Stimulated activated CD8-positive, alpha-beta memory T cell treated with anti-CD3 and anti-CD28 coated beads, Interleukin-15, amount 100 ng/mL, for 1 hour (primary cell): ENCODE measurements at places on chromosomes 6 and 20.

DNA sequence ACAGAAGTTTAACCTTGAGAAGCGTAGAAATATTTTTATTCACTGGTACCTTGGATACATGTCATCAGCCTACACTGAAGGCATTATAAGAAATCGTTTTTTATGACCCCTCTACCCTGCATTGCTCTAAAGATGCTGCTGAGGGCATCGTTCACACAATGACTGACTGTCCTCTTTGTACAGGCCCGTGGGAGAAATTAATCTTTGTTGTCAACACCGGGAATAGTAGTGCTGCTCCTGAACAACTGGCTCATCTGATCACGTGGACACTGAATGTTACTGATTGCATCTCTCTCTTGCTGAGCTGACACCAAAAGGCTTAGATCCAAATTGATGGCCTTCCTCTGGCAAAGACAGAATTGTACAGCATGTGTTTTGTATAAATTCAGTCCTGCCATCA, 157.1 kb upstream of the SMLR1 start:
- DNase-seq: no peak

DNA sequence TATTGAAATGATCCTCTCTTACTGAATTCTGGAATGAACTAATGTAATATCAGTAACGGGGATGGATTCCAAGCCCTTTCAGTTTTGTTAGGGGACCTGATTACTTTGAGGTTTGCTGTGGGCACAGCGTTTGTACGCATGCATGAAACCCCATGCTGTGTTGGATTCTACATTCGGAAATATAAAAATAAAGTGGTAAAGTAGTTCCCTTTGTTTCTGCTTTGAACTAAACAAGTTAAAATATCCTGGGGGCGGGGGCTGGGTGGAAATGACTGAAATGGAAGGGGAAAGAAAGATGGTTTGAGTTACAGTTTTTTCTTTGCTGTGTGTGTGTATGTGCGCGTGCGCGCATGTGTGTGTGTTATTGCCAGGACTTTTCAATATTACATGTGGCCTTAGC, 196.5 kb upstream of the OPRM1 start:
- no peak for DNase-seq

- DNase-seq: no peak
Measured at GRCh38 chr6:105107207-105107606, 72.6 kb downstream of the POPDC3 start.

DNA sequence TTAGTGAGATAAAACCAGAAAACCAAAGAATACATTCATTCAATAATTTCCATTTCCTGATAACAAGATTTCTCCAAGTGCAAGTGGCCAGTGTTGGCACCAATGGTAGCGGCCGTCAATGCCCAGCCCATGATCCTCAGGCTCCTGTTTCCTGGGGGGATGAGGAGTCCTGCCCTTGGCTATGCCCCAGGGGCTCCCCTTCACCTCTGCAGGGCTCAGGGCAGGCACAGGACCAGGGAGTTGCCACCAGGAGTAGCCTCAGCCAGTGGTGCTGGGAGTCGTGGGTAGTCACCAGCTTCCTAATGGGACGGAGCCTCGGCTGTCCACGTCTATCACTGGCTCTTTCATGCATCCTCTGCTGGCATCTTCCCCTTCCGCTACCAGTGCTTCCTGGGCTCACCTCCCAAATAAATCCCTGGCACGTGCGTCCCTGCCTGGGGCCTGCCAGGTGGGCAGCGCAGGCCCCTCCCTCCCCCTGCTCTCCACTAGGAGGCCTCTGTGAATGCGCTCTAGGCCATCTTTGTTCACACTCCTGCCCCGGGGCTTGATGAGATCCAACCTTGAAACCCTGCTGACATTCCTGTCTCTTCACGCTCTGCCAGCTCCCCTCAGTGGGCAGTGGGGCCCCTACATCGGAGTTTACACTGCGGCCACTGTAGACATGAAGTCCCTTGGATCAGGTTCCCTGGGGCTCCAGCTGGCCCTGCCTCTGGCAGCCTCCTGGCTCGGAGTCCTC, 215.7 kb downstream of the SYNDIG1 start:
- DNase-seq: no peak

DNA sequence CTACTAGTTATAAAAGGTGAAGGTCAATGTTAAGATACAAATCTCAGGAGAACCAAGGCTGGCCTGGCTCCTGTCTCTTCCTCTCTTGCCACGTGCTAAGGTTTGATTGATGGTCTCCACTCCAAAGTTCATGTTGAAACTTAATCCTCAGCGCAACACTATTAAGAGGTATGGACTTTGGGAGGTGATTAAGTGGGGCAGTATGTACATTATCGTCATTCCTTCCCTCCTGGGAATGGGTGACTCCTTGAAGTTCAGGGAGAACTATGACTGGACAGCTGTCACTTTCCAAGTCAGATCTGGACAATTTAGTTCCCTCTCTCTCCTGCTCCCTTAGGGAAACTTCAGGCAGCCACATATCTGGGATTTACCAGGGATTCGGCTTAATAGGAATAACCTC, 50.5 kb downstream of the KCNK5 start:
- DNase-seq: no peak

DNA sequence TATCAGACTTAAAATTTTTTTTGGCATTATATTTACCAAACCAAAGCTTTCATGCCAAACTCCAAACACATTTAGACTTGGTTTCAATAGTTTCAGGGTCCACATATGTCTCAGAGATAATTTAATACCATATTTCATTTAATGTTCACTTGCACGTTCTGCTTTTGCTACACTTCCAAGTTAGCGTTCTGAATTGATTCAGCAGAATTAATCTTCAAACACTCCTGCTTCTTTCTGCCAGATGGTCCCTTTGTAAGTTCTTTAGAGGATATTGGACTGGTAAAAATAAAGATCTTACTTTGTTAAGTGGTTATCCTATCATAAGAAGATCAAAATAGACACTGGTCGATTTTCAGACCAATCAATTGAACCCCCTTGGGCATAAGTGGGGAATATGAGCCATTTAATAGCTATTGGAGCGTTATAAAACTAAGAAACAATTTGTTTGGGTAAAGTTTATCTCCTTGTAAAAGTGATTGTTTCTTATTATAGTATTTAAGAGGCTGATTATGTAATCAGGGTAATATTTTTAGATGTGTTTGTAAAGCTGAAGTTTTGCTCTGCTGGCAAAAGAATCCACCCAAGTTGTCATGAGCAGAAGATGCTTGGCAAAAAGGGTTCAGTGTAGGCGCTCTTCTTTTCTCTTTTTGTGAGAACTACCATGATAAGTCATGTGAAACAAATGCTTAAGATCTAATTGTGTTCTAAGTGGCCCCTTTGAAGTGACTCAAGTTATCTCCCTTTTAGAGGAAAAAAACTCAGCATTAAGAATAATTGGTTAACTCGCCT, 92.2 kb downstream of the MCHR2 start:
- no peak for DNase-seq

DNA sequence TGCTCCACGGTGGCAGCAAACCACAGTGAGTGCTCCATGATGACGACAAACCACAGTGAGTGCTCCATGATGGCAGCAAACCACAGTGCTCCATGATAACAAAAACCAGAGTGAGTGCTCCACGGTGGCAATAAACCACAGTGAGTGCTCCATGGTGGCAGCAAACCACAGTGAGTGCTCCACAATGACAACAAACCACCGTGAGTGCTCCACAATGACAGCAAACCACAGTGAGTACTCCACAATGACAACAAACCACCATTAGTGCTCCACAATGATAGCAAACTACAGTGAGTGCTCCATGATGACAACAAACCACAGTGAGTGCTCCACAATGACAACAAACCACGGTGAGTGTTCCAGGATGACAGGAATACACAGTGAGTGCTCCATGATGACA, 36.0 kb upstream of the LRFN2 start:
- DNase-seq: no peak

DNA sequence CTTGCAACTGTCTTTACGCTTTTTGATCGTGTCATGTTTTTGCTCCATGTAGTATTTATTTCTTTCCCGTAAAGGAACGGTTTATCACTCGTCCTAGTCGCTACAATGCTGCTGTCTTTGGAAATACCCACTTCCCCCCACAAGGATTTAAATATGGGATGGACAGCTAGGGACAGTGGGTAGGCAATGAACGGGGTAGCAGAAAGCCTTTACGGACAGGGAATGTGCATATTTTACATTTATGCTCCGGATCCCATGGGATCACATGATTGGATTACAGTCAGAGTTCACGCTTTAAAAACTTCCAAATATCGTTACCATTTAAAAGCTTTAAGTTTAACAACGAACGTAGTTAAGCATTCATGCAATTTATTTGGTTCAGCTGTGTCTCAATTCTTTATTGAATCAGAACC, 1.2 kb downstream of the HIVEP1 start:
- DNase-seq: no peak

DNA sequence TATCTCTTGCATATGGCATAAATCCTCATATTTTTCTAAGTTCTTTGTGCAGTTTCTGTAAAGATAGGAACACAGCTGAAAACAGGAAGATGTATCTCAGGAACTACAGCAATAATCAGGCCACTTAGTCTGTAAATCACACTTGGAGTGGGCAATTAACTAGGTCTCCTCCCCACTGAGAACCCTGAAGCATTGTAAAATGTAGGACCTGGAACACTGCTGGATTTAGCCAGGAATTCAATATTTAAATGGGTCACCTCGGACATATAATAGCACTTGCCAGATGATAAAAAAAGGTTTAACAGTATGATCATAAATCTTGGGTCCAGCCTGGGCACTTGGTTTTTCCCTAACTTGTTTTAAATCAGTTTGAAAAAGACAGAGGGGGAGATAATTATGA, 155.0 kb downstream of the GRM1 start:
- no peak for DNase-seq

- DNase-seq: no peak
Measured at GRCh38 chr6:47303342-47303741, 6.4 kb downstream of the TNFRSF21 start.

- no peak for DNase-seq
Measured at GRCh38 chr6:4209196-4209595, 73.8 kb upstream of the ECI2 start.

DNA sequence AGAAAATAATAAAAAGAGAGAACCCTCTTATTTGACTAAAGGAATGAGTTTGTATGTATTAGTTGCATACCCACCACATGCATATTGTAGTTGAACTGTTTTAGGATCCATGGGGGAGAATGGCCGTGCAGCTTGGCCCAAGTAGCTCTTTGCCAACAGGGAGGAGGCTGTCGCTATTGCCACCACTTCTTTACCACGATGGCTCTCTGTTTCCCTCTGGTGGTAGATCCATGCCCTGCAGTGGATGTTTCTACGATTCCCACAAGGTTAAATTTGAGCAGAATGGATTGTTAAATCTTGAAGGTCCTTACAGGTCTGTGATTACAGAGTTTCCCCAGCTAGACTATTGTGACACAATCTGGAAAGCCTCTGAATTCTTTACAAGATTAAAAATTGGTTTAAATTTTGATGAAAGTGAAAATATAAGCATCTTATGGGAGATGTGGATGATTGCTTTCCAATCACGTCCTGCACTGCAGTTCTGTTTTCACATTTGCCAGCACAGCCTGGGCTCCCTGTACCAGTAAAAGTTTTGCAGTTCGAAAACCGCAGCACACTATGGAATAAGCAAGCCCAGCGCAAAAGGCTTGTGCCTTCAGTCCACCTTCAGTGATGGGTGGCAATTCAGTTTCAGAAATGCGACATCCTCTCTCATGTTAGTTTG, 34.4 kb upstream of the FNDC1 start:
- DNase-seq: peak; percentile 69

DNA sequence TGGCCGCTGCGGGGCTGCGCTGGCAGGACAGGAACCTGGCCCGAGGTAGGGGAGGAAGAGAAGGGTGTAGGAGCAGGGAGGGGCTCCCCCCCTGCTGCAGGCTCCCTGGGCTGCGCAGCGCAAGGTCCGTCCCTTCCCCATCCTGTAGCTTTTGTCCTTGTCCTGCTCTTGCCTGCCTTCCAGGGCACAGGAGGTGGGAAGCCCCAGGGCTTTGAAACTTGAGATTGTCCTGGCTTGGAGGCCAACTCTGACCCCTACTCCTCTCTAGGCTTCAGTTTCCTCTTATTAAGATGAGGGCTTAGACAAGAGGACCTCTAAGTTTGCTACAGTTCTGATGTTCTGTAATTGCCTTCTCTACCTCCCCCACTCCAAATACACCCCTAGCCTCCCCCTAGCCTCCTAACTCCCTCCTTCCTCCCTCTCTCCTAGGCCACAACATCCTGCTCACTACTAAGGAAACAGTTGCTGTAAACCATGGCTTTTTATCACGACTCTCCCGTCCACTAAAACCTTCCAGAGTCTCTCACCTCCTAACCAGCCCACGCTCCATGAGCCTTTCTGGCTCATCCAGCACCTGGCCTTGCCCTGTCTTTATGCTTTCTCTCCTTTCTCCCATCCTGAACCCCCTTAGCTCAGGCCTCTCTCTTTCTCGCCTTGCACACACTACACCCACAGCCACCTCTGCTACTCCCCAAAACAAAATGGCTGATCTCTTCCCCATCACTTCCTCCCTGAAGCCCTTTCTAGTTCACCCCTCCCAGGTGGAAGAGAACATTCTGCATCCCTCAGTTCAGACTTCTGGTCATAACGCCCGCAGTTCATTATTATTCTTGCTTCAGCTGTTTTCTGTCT, 10.2 kb downstream of the UNC5CL start:
- no peak for DNase-seq

DNA sequence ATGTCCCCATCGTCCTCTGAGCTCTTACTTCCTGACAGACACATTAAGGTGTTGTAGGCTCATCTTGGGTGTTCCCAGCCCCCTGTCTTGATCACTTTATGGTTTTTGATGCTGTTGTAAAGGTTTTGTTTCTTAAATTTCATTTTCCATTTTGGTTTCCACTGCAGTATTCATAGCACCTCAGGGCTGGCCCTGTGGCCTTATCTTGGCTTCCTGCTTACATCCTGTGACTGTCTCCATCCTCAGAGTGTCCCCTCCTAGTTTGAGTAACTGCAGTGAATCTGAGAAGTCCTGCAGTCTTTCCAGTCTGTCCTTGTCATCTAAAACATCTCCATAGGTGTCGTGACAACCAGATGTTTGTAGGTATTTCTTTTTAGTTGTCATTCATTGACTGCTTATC, 50.9 kb downstream of the JARID2 start:
- DNase-seq: no peak

GRCh38 chr6:39615622-39616021, 109.6 kb downstream of the KIF6 start:
- no peak for DNase-seq

DNA sequence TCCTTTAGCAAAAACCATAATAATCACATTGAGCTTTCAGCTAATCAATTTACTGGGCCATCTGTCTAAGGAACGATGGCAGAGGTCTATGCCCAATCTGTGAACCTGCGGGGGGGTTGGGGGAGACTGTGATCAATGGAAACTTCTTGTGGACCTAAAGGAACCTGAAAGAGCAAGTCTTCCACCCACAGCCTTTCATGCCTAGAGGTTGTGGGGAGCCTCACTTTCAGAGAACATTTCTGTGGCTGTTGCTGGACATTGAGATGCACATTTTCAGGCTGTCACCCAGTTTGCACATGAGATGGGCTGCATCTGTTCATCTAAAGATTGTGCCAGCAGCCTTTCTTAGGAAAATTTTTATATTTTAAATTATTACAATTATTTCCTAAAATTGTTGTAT, 310.0 kb upstream of the SPTLC3 start:
- no peak for DNase-seq
